AG08395 (cell line): ENCODE measurements at places on chromosomes 2 and 18.

GRCh38 chr2:240111253-240111652 is 24.9 kb downstream of the COPS9 start:
- no peak for DNase-seq

DNA sequence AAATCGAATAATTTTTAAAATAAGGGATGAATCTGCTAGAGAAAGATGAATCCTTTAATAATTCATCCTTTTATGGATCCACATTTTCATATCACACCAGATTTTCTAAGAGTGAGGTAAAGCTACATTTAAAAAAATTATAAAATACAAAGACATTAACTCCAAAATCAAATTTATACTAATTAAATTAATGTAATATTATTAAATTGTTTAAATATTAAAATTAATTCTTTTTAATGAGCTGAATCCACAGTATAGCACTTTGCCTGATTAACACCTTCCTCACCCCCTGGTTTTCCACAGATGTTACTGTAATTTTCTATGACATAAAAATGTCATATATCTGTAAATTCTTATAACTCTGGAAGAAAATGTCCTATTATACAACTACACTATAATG is 26.2 kb downstream of the ZRANB3 start:
- no peak for DNase-seq

- DNase-seq, result no peak
These were observed 691.4 kb downstream of the CPS1 start for GRCh38 chr2:211247751-211248150.

GRCh38 chr2:110744429-110744828 is 12.1 kb downstream of the ACOXL start:
- DNase-seq, result no peak

DNA sequence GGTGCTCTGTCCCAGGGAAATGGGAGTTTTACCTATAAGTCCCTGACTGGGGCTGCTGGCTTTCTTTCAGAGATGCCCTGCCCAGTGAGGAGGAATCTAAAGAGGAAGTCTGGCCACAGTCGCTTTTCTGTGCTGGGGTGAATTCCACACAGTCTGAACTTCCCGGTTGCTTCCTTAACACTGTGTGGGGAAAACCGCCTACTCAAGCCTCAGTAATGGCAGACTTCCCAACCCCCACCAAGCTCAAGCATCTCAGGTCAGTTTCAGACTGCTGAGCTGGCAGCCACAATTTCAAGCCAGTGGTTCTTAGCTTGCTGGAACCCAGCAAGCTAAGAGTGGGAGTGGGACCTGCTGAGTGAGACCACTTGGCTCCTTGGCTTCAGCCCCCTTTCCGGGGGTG is 54.9 kb downstream of the NUP35 start:
- DNase-seq, result no peak

GRCh38 chr2:119231975-119232665 is 8.5 kb downstream of the STEAP3 start:
- peak; percentile 56 for DNase-seq

DNA sequence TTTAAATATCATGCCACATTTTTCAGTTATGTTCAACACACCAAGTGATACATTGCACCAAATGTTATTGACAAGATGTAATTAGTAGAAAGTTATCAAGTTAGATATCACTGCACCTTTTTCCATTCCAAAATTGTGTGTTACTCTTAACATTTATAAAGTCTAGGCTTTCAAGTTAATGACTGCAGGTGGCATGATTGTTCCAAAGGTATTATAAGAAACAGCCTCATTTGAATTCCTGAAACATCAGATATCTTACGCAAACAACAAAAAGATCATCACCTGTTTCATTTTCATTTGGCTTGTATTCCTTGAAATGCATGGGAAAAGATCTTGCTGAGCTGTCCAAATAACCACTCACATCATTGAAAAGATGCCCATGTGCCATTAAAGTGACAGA is 1528.2 kb upstream of the ZEB2 start:
- DNase-seq, result no peak

DNA sequence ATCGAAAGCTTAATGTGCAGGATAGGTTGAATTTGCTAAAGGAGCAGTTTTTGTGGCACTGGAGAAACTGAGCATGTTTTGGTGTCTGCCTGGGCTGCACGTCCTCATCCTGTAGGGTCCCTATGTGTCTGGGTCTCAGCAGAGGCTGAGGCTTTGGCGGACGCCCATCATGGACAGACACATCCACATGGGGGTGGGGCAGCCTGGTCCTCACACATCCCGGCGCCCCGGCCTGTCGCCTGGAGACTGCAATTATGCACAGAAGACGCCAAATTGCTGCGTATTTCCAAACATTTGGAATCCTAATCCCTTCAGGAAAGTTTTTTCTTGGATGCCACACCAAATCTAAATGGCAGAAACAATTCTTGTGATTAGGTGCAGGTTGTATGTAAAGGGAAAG is 128.2 kb upstream of the TWIST2 start:
- no peak for DNase-seq

- DNase-seq, result no peak
These were observed 13.7 kb downstream of the COL5A2 start for GRCh38 chr2:189165656-189166380.

- DNase-seq, result peak; percentile 84
These were observed 134.8 kb upstream of the DOCK10 start for GRCh38 chr2:225177098-225177497.
